ENCODE measurements at places on chromosomes 1 and 21.

DNA sequence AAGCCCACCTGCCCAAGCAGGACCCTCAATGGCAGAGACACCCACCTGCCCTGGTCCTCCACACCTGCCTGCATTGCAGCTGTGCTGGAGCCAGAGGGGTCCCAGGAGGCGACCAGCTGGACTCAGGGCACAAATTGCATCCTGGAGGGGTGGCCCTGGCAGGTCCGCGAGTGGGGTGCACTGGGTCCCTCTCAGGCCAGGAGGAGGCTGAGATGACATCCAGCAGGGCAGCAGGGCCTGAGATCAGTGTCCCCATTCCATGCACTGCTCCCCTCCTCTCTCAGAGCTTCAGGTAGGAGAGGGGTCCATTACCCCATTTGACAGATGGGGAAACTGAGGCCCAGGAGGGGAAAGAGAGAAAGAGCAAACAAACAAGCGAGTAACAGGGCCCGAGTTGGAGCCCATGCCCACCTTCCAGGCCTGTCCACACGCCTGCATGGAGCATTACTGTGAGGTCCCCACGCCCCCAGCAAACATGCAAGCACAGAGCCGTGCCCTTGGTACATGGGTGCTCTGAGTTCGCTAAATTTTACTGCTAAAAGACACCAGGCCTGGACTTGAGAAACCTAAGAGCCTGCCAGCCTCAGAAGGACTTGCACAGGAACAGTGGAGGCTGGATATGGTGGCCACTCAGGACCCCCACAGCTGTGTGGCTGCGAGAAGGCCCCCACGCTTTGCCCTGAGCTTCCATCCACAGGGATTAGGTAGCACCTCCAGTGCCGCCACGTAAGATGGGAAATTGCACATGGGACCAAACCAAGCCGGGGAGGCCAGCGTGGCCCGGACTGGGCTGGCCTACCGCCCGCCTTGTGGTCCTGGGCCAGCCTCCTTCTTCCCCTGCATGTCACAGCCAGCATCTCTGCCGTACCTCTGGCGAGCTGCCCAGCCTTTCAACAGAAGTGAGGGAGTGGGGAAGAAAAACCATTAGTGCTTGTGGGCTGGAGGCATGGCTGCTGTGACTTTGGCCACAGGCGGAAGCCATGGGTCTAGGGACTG lies 7.4 kb downstream of the WNT3A start:
- H3K36me3 ChIP-seq, result no peaks in the 10 kb centered on the region
- H3K27me3 ChIP-seq, result no peaks in the 10 kb centered on the region
- H3K4me3 ChIP-seq, result no peak overlapping the region
- H3K27ac ChIP-seq, result no peak overlapping the region
- peak; percentile 22 for DNase-seq
- peaks cover 16% of the 10 kb centered on the region for H3K4me1 ChIP-seq

DNA sequence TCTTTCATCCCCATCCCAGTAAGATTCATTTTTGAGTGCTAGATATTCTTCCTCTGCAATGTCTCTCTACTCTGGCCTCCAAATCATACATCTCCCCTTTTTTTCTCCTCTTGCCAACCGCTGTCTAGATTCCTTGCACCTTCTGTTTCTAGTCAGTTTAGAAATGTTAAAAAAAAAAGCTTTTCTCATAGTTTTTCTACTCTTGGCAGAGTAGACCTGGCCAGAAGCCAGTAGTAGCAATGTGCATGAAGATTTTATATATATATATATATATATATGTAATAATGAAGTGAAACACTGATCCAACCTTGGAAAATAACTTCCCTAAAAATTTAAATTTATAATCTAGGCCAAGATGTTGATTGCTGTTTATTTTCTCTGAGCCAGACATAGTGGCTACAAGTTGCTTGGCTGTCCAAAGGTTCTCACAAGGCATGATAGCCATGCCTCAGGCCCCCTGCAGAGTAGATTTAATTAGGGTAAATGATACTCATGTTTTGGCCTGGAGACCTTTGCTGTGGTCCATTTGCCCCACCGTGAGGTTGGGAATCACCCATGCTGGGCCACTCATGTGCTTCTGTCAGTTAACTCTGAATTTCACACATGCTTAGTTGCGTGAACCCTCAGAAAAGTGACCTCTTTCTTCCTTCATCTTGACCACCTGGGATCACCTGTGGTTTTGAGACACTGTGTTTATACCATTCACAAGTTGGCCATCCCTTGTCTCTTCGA lies 103.4 kb upstream of the KCNE2 start:
- H3K4me3 ChIP-seq, result no peak overlapping the region
- no peaks in the 10 kb centered on the region for H3K4me1 ChIP-seq
- peaks cover 27% of the 10 kb centered on the region for H3K27me3 ChIP-seq
- H3K27ac ChIP-seq, result no peak overlapping the region
- no peaks in the 10 kb centered on the region for H3K36me3 ChIP-seq

DNA sequence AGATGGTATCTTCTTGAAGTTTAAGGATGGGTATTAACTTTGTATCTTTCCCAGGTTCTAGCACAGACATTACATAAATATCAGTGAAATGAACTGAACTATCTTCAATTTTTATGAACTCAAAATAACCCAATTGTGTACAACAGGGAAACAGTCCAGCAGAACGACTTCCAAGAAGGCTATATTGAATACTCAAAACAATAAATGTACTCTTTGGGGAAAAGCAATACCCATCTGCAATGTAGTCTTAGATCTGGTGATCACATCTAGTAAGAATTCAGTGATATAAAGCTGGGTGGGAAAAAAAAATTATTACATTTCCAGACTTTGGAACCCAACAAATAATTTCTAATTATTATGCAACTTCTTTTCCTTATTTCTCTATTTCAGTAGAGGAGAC lies 33.1 kb upstream of the GORAB start:
- H3K27ac ChIP-seq, result no peak overlapping the region
- H3K36me3 ChIP-seq, result no peaks in the 10 kb centered on the region
- DNase-seq, result no peak
- no peaks in the 10 kb centered on the region for H3K4me1 ChIP-seq

- peak; percentile 90 for DNase-seq
- no peaks in the 10 kb centered on the region for H3K36me3 ChIP-seq
- no peaks in the 10 kb centered on the region for H3K27me3 ChIP-seq
Measured at GRCh38 chr1:164771619-164772361, 212.8 kb downstream of the PBX1 start.

DNA sequence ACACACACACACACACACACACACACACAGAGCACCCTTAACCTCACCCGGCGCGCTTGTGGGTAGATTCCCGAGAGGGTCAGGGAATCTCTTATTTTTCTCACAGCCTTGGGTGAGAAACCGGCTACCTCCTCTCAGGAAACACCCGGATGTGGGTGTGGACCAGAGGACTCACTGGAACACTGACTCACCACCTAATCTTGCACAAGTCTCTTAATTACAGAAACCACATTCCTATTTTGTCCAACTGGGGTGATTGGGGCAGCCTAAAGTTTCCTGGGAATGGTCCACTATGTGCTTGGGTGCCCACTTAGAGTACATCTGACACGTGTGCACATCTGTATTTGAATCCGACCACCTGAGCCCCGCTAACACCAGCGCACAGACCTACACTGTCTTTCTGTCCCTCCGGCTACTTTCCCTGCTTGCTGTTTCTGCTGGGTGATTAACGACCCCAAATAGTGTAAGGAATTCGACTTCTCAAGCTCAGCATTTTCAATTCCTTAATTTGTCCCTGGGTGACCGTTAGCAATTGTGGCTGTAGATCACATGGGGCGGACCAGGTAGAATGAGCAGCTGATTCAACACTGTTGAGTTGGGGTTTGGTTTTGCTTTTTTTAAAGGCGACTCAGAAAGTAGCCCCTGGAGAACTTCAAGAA lies 14.0 kb upstream of the TBX15 start:
- H3K4me3 ChIP-seq, result no peak overlapping the region
- peaks cover 8% of the 10 kb centered on the region for H3K4me1 ChIP-seq
- H3K36me3 ChIP-seq, result no peaks in the 10 kb centered on the region

DNA sequence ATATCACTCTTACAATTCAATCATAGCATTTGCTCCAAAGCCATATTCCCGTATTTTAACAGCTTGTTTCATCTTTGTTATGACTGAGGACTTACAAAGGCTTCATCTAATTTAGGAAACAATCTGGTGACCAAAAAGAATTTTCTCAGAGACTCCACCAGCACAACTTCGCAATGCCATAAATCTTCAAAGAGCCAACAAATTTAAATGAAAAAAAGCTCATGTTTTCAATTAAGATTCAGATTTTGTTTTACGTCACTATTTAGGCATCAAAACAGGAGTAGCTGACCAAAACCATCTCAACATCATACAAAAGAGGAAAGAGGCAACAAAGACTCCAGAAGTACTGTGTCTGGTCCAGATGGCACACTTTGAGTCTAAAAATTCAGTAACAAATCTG lies 373.3 kb downstream of the TTLL7 start:
- H3K4me1 ChIP-seq, result no peaks in the 10 kb centered on the region
- no peaks in the 10 kb centered on the region for H3K36me3 ChIP-seq
- no peak overlapping the region for H3K4me3 ChIP-seq

- H3K4me3 ChIP-seq, result no peak overlapping the region
- DNase-seq, result no peak
- H3K36me3 ChIP-seq, result peaks cover 8% of the 10 kb centered on the region
- no peaks in the 10 kb centered on the region for H3K4me1 ChIP-seq
- H3K27me3 ChIP-seq, result no peaks in the 10 kb centered on the region
Measured at GRCh38 chr21:41229509-41230248, 61.7 kb downstream of the BACE2 start.

DNA sequence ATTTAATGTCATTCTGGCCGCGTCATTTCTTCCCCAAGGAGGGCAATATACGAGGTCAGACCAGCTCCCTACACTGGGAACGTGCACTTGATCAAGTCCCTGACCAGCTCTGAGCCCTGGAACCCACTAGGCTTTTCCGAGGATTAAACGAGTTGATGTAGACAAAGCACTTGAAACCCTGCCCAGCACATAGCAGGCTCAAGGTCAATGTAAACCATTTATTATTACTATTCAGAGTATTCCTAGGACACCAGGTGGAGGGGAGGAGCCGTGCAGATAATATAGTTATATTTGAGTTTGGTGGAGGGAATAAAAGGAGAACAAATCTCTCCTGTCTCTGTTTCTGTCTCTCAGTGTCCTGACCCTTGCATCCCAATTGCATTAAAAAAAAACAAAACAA lies 174.1 kb upstream of the IGSF21 start:
- H3K27ac ChIP-seq, result no peak overlapping the region
- H3K4me1 ChIP-seq, result no peaks in the 10 kb centered on the region
- no peak for DNase-seq
- peaks cover 51% of the 10 kb centered on the region for H3K27me3 ChIP-seq
- no peaks in the 10 kb centered on the region for H3K36me3 ChIP-seq

- H3K27me3 ChIP-seq, result peaks cover 19% of the 10 kb centered on the region
- no peaks in the 10 kb centered on the region for H3K36me3 ChIP-seq
- H3K4me3 ChIP-seq, result no peak overlapping the region
- H3K27ac ChIP-seq, result no peak overlapping the region
Measured at GRCh38 chr1:206941766-206942418, 4.4 kb downstream of the PIGR start.

DNA sequence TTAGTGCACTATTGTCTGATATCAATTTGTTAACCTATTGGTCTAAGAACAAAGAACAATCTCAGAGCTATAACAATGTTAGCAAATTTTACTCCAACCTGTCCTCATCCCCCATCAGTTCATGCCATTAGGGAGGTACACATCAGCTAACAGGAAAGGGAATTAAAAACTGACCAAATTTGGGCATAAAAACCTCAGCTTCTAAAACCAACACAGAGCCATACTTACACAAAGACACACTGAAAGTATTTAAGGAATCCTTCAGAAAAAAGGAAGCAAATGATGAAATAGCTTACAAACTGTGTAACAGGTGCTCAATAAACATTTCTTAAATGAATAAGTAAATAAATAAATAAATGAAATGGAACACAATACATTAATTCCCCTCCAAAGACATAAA lies 89.2 kb downstream of the TTLL7 start:
- no peaks in the 10 kb centered on the region for H3K36me3 ChIP-seq
- no peak overlapping the region for H3K4me3 ChIP-seq
- H3K27ac ChIP-seq, result no peak overlapping the region
- no peaks in the 10 kb centered on the region for H3K4me1 ChIP-seq

GRCh38 chr1:58849551-58849950 lies 65.7 kb upstream of the JUN start:
- peak overlapping the region; percentile 94 for H3K27ac ChIP-seq
- DNase-seq, result no peak
- H3K27me3 ChIP-seq, result no peaks in the 10 kb centered on the region

GRCh38 chr1:63261736-63262458 lies 60.5 kb upstream of the FOXD3 start:
- no peak for DNase-seq
- H3K27ac ChIP-seq, result no peak overlapping the region
- H3K27me3 ChIP-seq, result peaks cover 17% of the 10 kb centered on the region
- no peak overlapping the region for H3K4me3 ChIP-seq
- H3K4me1 ChIP-seq, result no peaks in the 10 kb centered on the region
- no peaks in the 10 kb centered on the region for H3K36me3 ChIP-seq

DNA sequence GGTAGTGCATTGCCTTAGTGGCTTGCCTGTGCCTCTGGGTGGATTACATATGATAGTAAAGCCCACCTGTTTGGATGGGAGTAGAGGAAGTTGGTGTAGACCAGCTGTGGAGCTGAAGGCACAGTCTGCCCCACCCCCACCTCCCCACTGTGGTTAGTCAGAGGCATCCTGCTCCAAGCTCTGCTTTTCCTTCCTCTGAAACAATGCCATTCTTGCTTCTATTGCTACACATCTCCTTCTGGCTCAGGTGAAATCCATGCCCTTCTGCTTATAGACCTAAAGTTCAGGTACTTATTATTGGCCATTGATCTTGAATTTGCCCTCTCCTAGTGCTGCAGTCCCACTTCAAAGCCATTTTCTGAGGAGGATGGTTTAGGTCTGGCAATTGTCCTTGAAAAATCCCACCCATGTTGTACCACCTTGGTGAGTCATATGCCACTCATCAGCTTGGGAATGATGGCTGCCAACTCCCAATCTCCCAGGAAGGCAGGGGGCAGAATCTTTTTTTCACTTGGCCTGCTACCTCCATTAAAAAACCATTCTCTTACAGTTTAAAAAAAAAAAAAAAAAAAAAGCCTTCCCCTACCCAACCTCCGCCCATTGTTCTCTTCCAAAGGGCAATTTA lies 6.7 kb upstream of the TXLNA start:
- H3K27me3 ChIP-seq, result no peaks in the 10 kb centered on the region
- peaks cover 11% of the 10 kb centered on the region for H3K4me1 ChIP-seq
- H3K36me3 ChIP-seq, result peaks cover 38% of the 10 kb centered on the region
- no peak overlapping the region for H3K27ac ChIP-seq

All from PC-3 (cell line).